ENCODE measurements at places on chromosomes 6 and 20. TPM values are rescaled to one million over a fixed set of nuclear protein-coding genes. Genes with fewer than 3 reads are reported as not detected.

The HCK gene
- 0.79 TPM for total RNA-seq

DNA sequence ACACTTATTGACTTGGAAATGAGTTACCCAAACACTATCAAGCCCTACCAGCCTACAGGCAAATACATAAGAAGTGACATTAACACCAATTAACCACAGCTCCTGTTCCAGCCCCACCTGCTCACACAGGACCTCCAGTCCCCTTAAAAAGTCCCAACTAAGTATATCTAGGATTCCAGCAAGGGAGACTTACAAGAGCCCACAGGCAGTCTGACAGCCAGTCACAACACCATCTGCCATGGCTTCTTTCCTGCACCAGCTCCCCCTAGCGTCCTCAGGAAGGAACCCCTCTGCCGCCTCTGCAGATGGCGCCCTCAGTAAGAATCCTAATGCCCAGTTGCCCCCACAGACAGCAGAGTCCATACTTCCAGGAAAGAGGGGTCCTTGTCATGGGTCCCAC, 122.1 kb downstream of the HIVEP2 start:
- no peak for DNase-seq

GRCh38 chr6:77548662-77549366, 85.5 kb upstream of the HTR1B start:
- DNase-seq = no peak

- DNase-seq = no peak
Observed at GRCh38 chr20:42005211-42005610, 387.0 kb upstream of the CHD6 start.
